ENCODE measurements at places on chromosomes 6 and 20.

GRCh38 chr20:63032026-63032800, 25.4 kb upstream of the BHLHE23 start:
- no peak for DNase-seq

DNA sequence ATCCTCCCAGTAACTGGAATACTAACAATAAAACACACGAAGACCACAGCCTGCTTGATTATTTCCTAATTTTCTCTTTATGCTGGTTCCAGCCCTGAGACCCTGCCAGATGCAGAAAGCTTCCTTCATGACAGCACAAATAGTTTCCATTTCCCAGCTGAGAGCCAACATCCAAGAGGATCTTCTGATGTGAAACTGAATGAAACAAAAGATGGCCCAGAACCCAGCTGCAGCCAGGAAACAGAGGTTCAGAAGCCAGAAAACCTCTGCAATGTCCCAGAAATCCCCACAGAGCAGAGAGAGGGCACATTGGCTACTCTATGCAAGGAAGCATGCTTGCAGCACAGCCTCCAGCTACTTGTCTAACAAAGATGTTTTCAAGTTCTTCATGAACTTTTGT, 61.8 kb upstream of the PLEKHG1 start:
- no peak for DNase-seq

DNA sequence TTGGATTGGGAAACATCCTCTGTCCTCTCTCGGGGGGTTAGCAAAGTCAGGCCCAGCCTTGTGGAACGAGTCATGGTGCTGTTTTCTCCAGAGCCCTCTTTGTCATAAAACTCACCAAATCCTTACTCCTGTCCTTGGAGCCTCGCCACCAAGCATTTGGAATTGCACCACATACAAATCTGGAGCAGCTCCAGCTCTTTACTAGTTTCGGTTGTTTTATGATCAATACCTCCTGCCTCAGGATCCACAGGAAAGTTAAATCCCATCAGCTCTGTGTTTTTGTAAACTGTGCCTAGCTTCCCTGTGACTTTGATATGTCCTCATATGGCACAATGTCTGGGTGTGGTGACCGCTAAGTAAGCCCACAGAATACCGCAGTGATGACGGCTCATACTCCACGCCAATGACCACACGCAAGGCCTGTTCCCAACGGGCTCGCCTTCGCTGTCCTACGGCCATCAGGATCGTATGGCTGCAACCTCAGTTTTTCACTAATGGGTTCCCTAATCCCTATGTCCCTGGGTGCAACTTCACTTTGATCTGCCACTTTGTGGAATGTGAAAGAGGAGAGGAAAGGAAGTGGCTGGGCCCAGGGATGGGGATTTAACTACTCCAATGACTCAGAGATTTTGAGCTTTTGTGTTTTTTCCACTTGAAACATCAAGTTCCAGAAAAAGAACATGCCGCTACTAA, 111.3 kb upstream of the FOXQ1 start:
- DNase-seq: no peak

- DNase-seq: peak; percentile 25
Observed at GRCh38 chr6:18155864-18156421, 721 bp downstream of the KDM1B start.

DNA sequence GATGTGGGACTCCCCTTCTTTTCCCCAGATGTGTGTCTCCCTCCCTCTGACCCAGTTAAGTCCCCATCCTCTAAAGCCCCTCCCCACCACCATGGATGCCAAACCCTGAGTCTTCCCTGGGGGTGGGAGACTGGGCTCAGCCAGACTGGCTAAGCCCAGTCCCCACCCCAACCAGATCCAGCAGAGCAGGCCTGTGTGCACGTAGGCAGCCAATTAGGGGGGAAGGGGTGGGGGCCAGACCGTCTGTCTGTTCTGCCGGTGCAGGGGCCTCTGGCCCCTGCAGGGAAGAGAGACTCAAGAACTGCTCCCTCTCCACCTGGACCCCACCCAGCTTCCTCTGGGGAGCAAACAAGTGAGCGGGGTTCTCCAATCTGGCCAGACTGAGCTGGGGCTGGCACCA, 605 bp downstream of the COX4I2 start:
- no peak for DNase-seq

DNA sequence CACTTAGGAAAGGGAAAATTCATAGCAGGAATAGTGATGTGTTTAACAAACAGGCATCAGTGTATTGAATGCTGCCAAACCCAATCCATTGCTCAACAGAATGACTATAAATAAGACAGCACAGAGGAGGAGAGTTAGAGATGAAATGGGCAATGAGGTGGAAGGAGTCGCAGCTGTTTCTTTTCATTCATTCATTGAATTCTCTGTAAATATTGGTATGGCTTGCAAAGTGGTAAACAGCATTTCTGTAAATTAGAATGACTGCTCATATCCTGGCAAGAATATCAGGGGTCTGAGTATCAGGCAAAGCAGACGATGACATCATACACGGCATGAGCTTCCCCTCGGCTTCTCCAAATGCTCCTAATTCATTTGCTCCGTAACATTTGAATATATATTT, 703.6 kb upstream of the SLC35B3 start:
- DNase-seq: no peak

- DNase-seq: no peak
Observed at GRCh38 chr6:799769-800168, 106.8 kb upstream of the EXOC2 start.

GRCh38 chr6:98116455-98116854, 717.9 kb upstream of the POU3F2 start:
- no peak for DNase-seq

- DNase-seq: no peak
Observed at GRCh38 chr6:134358320-134358719, 40.4 kb upstream of the SGK1 start.

GRCh38 chr6:27575594-27576361, 102.9 kb upstream of the ZNF184 start:
- no peak for DNase-seq

GRCh38 chr6:77987035-77987384, 334.2 kb downstream of the MEI4 start:
- no peak for DNase-seq

DNA sequence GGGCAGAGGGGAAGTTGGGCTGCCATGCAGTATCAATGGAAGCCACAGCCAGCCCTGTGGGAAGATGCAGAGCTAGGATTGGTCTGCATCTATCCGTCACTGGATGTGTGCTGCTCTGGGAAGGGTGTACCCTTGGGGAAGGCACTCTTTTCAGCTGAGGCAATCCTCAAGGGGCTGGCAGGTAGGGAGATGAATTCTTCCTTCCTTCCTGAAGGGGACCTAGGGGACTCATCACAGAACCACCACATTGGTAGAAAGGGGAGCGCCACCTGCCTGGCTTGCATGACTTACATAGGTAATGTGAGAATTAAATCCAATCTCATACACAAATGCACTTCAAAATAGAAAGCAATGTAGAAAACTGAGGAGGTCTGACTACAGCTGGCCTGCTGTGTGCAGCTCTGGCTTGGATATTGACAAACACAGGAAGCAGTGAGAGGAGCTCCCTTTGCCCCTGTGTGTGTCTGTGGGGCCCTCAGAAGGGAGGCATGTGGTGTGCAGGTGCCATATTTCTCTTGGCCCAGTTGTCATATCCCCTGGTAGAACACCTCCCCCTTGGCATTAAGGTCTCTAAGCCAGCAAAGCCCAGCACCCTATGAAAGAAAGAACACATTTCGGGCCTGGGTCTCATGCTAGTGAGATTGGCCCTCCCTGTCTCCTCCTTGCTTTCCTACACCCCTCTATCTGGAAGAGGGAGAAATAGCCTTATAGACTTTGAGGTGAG, 260.3 kb upstream of the MOCS1 start:
- no peak for DNase-seq

DNA sequence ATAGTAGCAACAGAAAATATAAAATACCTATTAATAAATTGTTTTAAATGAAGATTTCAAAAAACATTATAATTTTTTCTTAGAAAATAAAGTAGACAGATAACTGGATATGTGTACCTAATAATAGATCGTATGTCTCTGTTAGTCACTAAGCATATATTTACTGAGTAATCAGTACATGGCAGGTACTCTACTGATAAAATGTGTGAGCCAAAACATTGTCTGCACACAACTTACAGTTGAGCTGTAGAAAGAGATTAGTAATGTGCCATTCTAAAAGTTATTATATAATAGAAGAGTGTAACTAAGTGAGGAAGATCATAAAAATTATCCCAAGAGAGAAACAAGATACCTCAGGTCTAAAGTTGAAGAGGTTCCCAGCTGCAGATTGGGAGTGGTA, 929.9 kb upstream of the EPHA7 start:
- DNase-seq: no peak

- DNase-seq: no peak
Observed at GRCh38 chr6:105797983-105798453, 288.1 kb upstream of the PRDM1 start.

- DNase-seq: no peak
Observed at GRCh38 chr20:4195499-4195898, 180.1 kb upstream of the RNF24 start.

DNA sequence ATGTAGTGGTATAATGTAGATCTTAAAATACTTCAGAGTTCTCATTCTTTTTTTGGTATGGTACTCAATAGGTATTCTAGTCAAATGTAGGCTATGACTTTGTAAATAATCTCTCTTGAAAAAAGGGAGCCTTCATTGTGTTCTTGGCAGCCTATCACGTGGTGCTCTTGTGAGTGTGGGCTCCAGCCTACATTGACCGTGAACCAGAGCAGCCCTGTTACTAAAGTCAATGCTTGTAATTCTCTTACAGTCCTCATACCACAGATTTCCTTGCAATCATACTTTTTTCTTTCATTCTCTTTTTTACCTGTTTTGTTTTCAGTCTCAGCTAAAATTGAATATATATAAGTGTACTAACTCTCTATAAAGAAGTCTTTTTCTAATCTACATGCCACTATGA, 31.1 kb downstream of the ARID1B start:
- no peak for DNase-seq

DNA sequence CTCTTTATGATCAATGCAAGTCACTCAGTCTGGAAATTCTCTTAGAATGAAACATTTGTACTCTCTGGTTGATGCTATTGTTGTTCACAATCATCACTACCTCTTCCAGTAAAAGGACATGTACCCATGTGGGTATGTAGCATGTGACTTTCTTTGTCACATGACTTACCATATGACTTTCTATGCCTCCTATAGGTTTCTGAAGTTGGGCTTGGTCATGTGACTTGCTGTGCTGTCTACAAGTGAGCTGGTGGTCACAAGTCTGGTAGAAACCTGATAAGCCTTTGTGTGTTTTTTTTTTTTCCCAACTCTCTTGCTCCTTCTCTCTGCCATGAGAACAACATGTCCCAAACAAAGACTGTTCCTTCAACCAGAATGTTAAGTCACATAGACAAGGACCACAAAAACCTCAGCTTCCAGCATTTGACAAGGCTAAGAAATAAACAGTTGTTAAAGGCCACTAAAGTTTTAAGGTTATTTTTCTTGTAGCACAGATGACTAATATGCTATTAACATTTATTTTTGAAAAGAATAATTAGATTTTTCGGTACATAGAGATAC, 379.2 kb upstream of the SLC35B3 start:
- no peak for DNase-seq

DNA sequence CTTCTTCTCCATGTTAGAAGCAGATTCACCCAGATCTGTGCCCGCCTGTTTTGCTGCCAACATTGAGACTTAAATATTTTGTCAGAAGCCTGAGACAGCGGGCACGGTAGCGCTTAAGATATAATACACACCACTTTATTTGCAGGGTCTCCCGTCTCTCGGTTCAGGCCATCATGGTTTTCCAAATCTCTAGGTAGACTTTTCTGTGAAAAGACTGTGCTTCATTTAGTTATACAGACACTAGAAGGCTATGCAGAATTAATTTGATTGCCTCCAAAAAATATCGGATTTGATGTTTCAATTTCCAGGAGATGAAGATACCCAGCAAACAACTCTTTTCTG, 598 bp downstream of the TBP start:
- no peak for DNase-seq

- no peak for DNase-seq
Observed at GRCh38 chr6:145699462-145699861, 35.9 kb downstream of the EPM2A start.

- DNase-seq: peak; percentile 8
Observed at GRCh38 chr6:125357515-125358256, 55.9 kb upstream of the HDDC2 start.

- DNase-seq: no peak
Observed at GRCh38 chr6:14430218-14430617, 312.6 kb downstream of the CD83 start.

- no peak for DNase-seq
Observed at GRCh38 chr6:44653761-44654218, 266.3 kb downstream of the CDC5L start.

DNA sequence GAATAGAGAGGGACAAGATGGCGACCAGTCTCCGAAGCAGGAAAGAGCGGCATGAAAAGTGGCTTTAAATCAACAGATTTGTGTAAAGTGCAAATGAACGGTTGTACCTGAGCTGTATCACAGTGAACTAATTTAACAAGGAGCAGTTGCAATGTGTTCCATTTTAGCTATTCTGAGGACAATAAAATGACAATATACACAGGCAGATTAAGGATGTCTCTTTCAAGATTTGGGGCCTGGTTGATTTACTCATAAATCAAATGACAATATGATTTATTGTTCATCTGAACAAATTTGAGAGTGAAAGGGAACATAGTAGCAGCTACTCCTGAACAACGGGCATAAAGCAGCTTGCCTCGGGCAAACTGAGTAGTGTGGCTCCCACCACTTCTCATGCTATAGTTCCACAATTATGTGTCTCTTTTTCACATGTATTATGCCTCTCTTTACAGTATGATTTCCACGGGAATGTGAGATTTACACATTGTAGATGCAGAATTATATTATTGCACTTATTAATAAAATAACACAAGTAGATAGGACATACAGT, 204.1 kb upstream of the AGPAT4 start:
- DNase-seq: no peak

DNA sequence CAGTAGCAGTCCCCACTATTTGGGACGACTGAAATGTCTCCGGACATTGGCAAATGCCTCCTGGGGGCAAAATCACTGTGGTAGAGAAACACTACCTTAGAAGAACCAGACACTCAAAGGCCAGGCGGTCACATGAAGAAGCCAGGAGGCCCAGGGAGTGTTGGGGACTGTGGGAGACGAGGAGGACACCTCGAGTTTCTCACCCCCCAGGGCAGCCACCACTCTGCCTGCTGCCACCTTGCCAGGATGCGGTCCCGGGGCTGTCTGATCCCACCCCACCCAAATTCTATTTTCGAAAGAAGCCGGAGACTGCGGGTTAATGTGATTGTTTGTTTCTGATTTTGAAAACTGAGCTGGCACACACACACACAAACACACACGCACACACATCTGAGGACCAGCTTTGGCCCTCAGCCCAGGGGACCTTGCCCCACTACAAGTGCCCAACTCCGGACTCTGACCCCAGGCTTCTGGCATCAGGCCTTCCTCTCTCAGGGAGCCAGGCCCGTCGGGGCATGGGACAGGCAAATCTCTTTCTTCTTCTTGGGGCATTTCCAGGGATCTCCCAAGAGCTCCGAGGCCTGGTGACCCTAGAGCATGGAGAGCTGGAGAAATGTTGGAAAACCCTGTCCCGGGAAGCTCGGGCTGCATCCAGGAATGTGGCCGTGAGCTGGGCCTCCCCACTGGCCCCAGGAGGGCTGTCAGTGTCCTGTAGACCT, 187.5 kb upstream of the PMEPA1 start:
- no peak for DNase-seq

Measured in CD4-positive, alpha-beta T cell (primary cell).